ENCODE measurements at places on chromosomes 5 and 9.

GRCh38 chr5:173217626-173218397 is 17.2 kb downstream of the NKX2-5 start:
- no peak for DNase-seq

DNA sequence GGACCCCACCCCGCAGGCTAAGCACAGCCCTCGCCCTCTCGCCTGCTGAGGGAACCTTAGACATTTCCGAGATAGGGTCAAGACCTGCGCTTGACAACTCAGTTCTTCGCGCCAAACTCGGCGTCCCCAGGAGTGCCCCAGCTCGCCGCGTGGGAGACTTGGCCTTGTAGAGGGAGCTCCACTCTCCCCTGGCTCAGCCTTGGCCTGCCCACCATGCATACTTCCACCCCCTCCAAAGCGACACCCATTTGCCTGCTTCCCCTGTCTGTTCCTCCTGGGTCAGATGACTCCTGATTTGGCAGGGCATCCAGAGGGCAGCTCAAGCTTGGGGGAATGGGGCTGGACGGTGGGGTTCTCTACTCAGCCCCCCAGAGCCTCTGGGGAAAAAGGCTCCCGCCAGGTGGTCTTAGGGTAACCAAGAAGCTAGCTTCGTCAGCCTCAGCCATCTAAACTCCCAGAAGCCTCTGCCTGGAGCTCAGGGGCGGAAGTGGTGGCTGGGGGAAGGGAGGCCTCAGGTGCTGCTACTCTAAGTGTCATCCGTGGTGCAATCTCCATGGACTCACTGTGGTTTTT is 560 bp downstream of the DOCK2 start:
- DNase-seq: no peak

- no peak for DNase-seq
These were observed 39.2 kb upstream of the RAB3C start for GRCh38 chr5:58543723-58544122.

DNA sequence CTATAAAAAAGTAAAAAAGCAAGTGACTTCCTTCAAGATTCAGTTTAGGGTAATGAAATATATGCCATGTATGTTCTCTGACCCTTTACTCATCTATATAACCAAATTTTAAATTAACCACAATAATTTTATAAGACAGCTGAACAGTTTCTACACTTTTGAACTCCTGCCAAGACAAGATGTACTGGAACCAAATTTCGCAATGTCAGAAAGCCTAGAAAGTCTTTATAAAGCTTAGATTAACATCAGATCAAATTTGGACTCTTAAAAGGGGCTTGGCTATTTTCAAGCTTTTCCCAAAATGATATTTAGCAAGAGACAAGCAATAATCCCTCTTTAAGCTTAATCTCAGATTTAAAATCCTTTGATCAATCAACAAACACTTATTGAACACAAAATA is 362.6 kb downstream of the PTPRD start:
- no peak for DNase-seq

Data from esophagus squamous epithelium (tissue), 5 donors.